ENCODE measurements at places on chromosomes 7 and 10.

DNA sequence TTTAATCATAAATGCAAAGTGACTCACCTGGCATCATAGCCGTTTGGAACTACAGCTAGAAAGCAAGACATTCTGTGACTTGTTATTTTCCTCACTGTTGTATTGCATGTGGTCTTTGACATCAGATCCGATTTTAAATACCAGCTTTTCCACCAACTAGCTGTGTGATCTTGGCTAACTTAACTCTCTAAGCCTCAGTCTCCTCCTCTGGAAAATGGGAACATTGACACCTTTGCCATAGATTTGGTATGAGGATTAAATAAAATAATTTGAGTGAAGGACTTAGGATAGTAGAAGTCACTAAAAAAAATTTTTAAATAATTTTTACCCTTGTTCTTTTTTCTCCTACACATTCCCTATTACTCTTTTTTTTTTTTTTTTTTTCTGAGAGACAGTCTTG, 155.0 kb upstream of the TCF7L2 start:
- no peaks in the 10 kb centered on the region for H3K36me3 ChIP-seq
- no peaks in the 10 kb centered on the region for H3K4me1 ChIP-seq
- H3K27me3 ChIP-seq, result no peaks in the 10 kb centered on the region
- no peak overlapping the region for H3K27ac ChIP-seq
- no peak overlapping the region for H3K4me3 ChIP-seq
- no peak for DNase-seq

GRCh38 chr10:70381471-70382421, 679 bp downstream of the LRRC20 start:
- no peak for DNase-seq
- H3K27me3 ChIP-seq, result peaks cover 17% of the 10 kb centered on the region

DNA sequence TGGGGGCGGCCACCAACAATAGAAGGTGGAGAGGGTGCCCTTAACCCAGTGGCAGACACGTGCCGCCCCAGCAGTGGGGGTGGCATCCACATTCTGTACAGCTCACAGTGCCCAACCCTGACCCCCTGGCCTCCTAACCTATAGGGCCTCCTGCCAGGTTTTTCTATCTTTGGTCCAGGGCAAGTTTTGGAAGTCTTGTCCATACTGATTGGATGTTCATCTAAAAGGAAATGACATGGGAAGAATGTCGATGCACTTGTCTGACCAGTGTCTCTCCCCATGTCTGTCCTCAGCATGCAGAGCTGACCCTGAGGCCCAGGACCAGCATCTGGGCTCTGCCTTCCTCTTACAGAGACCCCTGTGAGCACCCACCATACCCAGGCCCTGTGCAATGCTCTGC, 32.3 kb upstream of the ANTXRL start:
- DNase-seq, result no peak
- no peak overlapping the region for H3K4me3 ChIP-seq
- H3K36me3 ChIP-seq, result peaks cover 58% of the 10 kb centered on the region
- no peak overlapping the region for H3K27ac ChIP-seq
- peaks cover 2% of the 10 kb centered on the region for H3K4me1 ChIP-seq

- DNase-seq, result no peak
- no peaks in the 10 kb centered on the region for H3K36me3 ChIP-seq
- H3K4me1 ChIP-seq, result no peaks in the 10 kb centered on the region
- H3K27ac ChIP-seq, result no peak overlapping the region
- no peaks in the 10 kb centered on the region for H3K27me3 ChIP-seq
- H3K4me3 ChIP-seq, result no peak overlapping the region
Observed at GRCh38 chr7:117472335-117472734, 7.5 kb upstream of the CFTR start.

GRCh38 chr7:22255834-22256233, 101.1 kb downstream of the RAPGEF5 start:
- no peak for DNase-seq
- no peak overlapping the region for H3K27ac ChIP-seq
- no peaks in the 10 kb centered on the region for H3K27me3 ChIP-seq
- no peak overlapping the region for H3K4me3 ChIP-seq
- H3K36me3 ChIP-seq, result no peaks in the 10 kb centered on the region

DNA sequence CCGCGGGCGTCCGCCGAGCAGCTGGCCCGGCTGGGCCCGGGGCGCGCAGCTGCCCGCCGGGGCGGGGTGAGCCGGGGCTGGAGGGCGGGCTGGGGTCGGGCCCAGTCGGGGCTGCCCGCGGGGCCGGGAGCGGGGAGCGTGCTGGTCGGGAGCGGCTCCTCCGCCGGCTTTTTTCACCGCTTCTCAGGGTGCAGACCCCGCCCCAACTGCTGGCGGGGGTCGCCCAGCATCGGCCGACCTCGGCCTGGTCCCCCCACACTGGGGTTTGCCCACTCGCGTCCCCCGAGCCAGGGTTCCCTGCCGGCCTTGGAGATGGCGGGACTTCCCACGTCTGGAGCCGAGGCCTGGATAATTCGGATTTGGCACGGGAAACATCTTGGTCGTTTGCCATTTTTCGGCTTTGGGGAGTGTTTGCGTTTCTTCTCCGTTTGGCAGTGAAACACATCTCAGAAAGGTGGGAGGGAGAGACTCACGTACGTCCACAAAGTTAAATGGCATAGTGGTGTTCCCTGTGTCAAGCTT, 432 bp downstream of the TMEM248 start:
- DNase-seq, result no peak
- H3K27ac ChIP-seq, result peak overlapping the region; percentile 68
- H3K36me3 ChIP-seq, result peaks cover 7% of the 10 kb centered on the region
- H3K27me3 ChIP-seq, result no peaks in the 10 kb centered on the region
